LNCaP clone FGC (cell line): ENCODE measurements at places on chromosomes 16 and 17.

GRCh38 chr16:86963600-86964575 lies 353.3 kb downstream of the C16orf95 start:
- no peak for DNase-seq

GRCh38 chr16:11155284-11155806 lies 100.7 kb downstream of the SOCS1 start:
- DNase-seq, result no peak

- DNase-seq, result no peak
Measured at GRCh38 chr17:20116683-20117309, 107.6 kb downstream of the SPECC1 start.

GRCh38 chr17:49741692-49742076 lies 22.2 kb downstream of the FAM117A start:
- DNase-seq, result no peak

DNA sequence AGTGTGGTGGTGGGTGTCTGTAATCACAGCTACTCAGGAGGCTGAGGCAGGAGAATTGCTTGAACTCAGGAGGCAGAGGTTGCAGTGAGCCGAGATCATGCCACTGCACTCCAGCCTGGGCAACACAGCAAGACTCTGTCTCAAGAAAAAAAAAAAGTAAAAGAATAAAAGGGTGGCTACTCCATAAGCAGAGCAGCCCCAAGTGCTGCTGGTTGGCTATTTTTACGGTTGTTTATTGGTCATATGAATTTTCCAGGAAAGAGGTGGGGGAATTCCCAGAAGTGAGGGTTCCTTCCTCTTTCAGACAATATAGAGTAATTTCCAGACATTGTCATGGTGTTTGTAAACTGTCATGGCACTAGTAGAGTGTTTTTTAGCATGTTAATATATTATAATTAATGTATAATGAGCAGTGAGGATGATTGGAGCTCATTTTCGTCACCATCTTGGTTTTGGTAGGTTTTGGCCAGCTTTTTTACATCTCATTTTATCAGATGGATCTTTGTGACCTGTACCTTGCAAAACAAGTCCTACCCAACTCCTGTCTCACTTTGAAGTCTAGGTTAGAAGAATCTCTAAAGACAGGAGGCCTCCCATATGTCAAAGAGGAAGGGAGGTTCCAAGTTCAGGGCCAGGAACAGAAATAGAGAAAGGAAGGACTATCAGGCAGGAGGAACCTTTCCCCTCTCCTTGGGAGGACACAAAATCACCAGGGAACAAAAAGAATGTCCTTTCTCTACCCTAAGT lies 39.1 kb downstream of the HOXB1 start:
- no peak for DNase-seq

GRCh38 chr16:31499928-31500327 lies 8.3 kb downstream of the RUSF1 start:
- no peak for DNase-seq

DNA sequence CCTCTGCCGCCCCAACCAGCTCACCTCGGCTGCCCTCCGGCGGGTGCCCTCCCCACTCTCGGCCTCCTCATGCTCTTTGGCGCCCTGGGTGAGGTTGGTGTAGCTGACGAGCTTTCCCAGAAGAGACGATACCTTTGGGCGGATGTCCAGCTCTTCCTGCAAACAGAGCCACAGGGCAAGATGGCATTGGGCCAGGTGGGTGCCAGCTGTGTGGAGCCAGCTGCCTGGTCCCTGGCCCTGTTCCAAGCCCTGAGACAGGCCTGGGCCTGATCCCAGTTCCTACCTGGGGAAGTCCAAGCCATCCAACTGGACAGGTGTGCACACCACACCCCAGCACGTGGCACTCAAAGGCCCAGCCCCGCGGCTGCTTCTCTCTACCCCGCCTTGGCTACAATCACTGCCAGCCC lies 6.9 kb downstream of the SLC12A4 start:
- DNase-seq, result peak; percentile 94

DNA sequence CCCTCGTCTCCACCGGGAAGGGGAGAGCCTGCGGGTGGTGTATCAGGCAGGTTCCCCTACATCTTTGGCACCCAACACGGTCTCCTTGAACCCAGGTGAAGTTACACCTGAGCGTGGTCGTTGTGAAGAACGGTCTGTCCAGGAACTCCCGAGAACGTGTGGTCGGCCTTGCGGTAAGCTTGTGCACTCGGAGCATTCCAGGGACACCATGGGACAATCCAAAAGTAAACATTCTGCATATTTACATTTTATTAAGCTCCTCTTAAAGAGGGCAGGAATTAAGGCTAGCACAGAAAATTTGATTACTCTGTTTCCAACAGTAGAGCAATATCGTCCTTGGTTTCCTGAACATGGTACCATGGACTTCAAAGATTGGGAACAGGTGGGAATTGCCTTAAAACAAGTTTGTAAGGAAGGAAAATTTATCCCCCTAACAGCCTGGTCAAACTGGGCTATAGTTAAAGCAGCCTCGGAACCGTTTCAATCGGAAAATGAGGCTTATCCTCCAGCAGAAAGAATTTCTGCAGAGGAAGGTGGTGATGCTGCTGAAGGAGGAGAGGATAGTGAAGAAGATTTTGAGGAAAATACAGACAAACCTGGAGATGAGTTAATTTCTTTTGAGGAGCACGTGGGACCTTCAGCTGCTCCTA lies 18.2 kb downstream of the ALOX15B start:
- DNase-seq, result peak; percentile 50

- no peak for DNase-seq
Measured at GRCh38 chr17:79126139-79126538, 51.5 kb downstream of the ENGASE start.

- DNase-seq, result no peak
Measured at GRCh38 chr17:19244357-19244756, 7.2 kb downstream of the EPN2 start.

- DNase-seq, result no peak
Measured at GRCh38 chr16:88498576-88499208, 45.6 kb downstream of the ZFPM1 start.

DNA sequence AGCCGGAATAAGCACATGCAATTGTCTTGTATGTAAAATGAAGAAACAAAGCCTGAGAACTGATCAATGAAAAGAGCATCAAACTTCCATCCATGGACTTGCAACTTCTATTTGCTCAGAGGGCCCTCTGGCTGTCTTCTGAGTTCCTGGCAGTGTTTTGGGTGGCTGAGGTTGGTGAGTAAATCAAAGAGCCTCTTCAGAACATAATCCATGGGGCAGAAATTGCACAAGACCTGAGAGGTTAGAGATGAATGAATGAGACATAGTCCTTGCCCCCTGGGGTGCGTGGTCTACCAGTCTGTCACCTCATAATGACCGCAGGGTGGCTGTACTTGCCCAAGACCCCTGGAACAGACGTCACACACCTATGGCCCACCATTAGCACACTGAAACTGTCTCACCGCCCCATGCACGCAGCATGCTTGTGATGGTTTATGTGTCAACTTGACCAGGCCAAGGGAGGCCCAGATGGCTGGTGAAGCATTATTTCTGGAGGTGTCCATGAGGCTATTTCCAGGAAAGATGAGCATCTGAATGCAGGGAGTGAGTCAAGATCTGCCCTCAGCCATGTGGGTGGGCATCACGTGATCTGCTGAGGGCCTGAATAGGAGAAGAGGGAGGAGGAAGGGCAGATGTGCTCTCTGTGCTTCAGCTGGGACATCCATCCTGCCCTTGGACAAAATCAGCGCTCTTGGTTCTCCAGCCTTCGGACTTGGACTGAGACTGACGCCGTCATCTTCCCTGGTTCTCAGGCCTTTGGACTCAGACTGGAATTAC lies 8.3 kb downstream of the PIK3R6 start:
- no peak for DNase-seq

DNA sequence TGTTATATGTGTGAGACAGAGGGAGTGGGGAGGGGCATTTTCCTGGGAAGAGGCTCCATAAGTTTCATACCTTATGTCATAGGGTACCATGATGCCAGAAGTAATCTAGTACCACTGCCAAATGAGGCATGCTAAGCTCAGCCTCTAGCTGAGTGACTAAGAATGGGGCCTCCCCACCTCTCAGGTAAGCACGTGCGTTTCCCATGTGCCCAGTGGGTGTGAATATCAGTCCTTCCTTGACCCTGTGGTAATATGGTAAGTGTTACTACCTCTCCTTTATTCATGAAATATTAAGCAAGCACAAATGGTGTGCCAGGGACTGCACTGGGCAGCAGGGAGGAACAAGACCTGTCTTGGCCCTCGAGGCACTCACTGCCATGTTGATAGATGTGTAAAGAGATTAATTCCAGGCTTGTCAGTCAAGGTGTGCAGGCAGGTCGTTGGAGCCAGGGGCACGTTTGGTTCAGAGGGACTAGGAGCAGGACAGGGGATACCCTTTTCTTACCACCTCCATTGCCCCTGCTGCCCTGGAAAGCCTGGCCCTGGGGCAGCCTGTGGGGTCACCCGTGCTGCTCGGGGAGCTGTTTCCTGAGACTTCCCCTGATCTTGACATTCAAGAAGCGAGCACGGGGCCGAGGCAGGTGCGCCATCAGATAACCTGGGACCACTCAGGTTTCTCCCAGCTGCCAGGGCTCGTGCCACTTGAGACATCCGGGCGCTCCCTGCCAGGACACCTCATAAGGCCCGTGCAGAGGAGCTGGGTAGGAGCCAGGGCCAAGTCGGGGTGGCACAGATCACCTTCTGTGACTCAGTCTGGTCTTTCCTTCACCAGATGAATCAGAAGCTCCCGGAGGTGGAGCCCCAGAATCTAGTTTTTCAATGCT lies 8.8 kb downstream of the RSAD1 start:
- DNase-seq, result no peak

DNA sequence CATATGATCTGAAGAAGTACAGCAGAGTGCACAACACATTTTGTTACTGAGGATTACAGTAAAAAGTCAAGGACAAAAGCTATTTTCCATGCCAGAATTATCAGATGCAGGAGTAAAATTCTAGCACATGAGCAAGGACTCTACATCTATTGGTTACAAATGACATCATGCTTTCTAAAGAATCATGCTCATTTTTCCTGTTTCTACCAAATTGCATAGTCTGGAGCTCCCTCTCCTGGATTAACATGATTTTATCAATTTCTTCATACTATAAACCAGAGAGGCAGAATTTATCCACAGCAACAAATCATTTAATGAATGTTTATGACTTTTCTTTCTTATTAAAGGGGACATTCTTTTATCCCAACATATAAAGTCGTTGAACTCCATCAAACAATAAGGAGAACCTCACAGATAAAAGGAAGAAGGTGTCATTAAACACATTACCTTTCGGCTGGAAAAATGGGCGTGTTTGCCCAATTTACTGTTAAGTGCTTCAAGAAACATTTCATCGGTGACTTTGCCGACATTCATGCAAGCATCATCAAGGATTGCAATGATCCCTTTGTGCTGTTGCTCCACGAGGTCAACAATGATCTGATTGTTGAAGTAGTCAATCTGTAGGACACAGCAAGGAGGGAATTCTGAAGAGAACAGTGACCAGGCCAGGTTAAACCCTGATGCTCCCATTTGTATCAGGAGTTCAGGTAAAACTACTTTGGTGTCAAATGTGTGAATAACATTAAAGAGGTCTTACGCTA lies 121.7 kb downstream of the MYO1D start:
- DNase-seq, result peak; percentile 70

- DNase-seq, result peak; percentile 97
Measured at GRCh38 chr17:8153957-8154607, 1.9 kb upstream of the PER1 start.

- DNase-seq, result no peak
Measured at GRCh38 chr16:84124257-84125073, 7.7 kb upstream of the MBTPS1 start.

DNA sequence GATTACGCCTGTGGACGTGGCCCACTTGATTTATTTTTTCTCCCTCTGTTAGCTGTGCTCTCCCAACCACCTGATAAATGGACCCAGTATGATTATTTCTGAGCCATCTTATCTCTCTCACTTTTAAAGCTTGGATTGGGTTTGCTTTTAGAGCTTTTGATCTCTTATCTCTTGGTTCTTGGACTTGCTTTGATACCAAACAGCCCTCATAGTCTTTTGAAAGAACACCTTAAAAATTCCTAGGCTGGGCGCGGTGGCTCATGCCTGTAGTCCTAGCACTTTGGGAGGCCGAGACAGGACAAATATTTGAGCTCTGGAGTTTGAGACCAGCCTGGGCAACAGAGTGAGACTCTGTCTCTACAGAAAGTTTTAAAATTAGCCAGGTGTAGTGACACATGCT lies 25.8 kb downstream of the SMTNL2 start:
- no peak for DNase-seq

GRCh38 chr17:82330322-82331239 lies 3.0 kb downstream of the SECTM1 start:
- no peak for DNase-seq

GRCh38 chr16:539901-540530 lies 12.5 kb downstream of the CAPN15 start:
- DNase-seq, result no peak

DNA sequence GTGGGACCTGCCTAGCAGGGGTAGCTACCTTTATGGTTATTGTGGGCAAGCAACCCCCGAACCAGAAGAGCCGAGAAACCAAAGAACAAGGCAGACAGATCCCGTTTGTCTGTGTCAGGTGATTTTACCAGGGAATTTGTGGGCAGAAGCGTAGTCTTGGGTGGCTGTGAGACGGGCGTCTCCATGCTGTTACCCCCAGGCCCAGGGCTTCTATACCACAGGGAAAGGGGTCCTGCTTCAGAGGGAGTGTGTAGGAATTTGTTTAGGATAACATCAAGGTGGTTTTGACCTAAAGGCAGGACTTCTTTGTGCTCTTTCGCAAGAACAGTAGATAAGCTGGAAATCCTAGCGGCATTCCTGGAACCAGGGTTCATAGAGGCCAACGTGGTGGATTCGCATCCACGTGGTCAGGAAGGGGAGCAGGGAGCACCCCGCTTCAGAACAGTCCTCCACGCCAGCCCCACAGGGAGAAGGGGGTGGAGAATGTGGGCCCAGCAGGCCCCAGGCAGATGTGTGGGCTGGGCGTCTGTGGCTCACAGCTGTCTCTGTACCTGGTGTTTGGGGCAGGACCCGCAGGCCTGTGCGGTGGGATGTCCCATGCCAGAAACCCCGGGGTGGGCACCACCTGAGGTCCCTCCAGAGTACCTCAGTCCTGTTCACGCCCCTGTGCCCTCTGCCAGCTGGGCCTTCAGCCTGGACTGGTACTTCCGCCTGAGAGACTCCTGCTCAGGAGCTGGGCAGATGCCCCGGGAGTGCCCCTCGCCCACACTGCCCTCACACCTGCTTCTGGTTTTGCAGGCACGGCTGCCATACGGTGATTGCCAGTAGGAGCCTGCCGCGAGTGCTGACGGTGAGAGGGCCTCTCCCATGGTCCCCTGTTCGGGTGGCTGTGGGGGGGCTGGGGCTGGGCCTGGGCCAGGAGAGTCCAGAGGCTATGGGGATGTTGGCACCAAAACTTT lies 4.1 kb downstream of the DECR2 start:
- DNase-seq, result no peak

GRCh38 chr16:27374221-27374803 lies 27.7 kb upstream of the IL21R start:
- DNase-seq, result no peak

GRCh38 chr16:87317750-87318644 lies 805 bp upstream of the C16orf95 start:
- DNase-seq, result peak; percentile 7

GRCh38 chr16:23403547-23403946 lies 49.4 kb downstream of the COG7 start:
- DNase-seq, result no peak

GRCh38 chr17:79064026-79064425 lies 10.6 kb upstream of the ENGASE start:
- no peak for DNase-seq

- DNase-seq, result no peak
Measured at GRCh38 chr16:22693638-22694340, 120.2 kb upstream of the HS3ST2 start.

GRCh38 chr17:80008848-80009247 lies 26.8 kb downstream of the TBC1D16 start:
- DNase-seq, result no peak

- no peak for DNase-seq
Measured at GRCh38 chr16:53817812-53818550, 114.0 kb downstream of the FTO start.

GRCh38 chr17:31448467-31449077 lies 57.1 kb downstream of the RAB11FIP4 start:
- no peak for DNase-seq
